ENCODE measurements at places on chromosomes 4 and X. TPM values are rescaled to one million over a fixed set of nuclear protein-coding genes. Genes with fewer than 3 reads are reported as not detected.

CT45A10 gene
- total RNA-seq: not detected

DNA sequence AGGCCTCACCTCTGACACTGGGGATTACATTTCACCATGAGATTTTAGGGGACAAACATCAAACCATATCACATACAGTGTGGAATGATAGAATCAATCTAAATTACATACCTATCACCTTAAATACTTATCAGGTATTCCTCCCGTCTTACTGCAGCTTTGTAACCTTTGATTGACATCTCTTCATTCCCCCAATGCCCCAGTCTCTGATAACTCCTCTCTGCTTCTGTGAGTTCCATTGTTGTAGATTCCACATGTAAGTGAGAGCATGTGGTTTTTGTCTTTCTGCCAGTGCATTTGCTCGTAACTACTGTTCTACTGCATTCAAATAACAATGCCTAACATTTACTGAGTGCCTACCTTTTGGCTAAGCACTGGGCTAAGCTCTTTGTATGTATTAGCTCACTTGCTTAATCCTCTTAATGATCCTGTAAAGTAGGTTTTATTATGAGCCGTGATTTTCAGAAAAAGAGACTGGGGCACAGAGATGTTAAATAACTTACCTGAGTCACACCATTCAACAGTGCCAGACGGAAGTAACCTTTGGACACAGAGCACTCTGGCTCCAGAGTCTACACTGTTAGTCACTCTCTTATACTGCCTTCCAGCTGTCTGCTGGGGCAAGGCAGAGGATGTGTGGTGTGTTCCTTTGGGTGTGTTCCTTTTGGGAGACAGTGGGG lies 63.7 kb upstream of the ESX1 start:
- DNase-seq: no peak

DNA sequence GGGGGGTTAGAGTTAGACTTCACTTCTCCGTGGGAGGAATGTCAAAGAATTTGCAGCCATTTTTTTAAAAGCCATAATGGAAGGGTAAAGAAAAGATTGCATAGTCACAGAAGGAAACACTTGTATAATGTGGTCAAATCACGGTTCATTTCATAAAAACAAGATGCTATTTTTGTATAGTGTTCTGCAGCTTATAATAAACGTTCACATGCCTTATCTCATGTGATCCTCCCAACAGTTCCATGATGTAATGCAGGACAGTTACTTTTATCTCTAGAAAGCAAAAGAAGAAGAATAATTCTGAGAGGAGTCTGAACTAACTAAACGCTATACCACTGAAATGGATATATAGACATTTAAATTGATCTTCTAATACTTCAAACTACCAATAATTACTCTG lies 71.3 kb upstream of the CAMK2D start:
- DNase-seq: no peak

GRCh38 chr4:69493515-69493914 lies 2.2 kb downstream of the UGT2B4 start:
- DNase-seq: no peak

DNA sequence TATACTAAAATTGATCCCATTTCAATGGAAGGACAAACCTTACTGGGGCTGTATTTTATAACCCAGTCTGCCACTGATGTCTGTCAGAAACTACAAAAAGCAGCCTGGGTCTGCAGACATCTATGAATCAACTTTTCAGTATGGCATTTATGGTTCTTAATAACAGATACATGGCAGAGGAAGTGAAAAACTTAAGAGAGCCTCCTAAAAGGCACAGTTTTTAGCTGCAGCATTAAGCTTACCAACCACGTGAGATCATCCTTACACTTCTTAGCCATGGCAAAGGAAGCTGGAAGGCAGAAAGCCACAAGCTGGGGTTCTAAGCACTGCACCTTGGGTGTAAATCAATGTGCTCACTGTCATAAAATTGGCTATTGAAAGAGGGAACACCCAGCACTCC lies 16.6 kb upstream of the UGT2B17 start:
- DNase-seq: no peak

GRCh38 chr4:85748654-85749053 lies 273.7 kb downstream of the ARHGAP24 start:
- no peak for DNase-seq
